ENCODE measurements at places on chromosomes 5 and 9.
A peak's percentile ranks its signal among the peaks of the same experiment; 100 is the strongest.

DNA sequence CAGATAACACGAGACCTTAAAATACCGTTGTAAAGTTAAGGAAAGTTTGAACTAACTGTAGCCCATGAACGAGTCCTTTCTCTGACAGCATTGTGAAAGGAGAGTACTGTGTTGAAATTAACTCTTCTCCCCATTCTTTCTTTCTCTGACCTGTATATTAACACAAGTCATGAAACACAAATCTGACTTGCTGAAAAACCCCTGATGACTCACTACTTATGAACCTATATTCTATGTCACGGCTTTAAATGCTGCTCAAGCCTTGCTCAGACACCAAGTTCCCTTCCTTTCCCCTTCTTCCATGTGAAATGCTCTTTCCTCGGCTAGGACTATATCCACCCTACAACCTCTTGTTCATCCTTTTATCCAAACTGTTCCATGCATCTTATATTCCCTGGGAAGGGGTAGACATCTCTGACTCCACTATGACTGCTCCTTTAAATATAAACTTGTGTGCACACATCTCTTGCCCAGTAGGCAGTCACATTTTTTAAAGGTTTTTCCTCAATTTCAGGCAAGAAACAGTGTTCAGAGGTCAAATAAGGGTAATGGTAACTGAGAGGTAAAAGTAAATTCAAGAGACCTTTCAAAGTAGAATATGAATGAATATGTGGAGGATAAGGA is 142.9 kb downstream of the NFIB start:
- DNase-seq = no peak

GRCh38 chr5:67192719-67193438 is 3.7 kb downstream of the CD180 start:
- DNase-seq = peak; percentile 83

GRCh38 chr9:37284636-37285035 is 137.9 kb upstream of the GRHPR start:
- DNase-seq = no peak

- no peak for DNase-seq
Measured at GRCh38 chr9:133408042-133408441, 9.8 kb downstream of the REXO4 start.

DNA sequence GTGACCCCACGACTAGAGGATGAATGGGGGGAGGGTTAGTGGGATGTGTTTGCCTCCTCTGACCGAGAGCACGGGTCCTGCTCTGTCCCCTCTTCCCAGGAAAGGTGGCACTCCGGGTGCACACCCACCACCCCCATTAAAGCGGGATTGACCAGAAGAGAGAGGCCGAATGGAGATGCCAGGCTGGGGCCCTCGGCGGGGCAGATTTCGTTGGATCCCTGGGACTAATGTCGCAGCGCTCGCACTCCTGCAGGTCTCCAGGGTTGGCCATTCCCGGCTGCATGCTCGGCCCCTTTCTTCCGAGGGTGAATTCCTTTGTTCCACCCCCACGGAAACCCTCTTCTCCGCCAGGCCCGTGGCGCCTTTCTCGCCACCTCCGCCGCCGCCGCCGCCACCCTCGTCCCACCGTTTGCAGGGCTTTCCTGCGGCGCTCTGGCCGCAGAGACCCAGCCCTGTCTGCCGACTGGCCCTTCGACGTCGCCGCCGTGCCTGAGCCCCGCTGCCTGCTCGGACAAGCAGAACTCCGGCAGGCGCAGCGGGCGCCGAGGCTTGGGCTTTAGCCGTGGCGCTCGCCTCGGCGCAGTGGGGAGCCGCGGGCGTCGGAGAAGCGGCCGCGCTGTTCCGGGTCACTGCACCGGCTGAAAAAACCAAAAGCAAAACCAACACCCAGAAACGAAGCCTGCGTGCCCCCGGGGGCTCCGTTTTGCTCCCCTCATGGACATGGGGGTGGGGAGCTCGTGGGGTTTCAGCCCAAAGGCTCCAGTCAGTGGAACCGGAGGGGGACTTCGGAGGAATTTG is 11.8 kb downstream of the LMX1B start:
- peak; percentile 24 for DNase-seq

- no peak for DNase-seq
Measured at GRCh38 chr9:134604834-134605233, 36.8 kb upstream of the COL5A1 start.

GRCh38 chr5:166349046-166349445 is 1942.4 kb upstream of the WWC1 start:
- DNase-seq = no peak

GRCh38 chr9:33619666-33620404 is 95.8 kb downstream of the ANKRD18B start:
- peak; percentile 53 for DNase-seq

DNA sequence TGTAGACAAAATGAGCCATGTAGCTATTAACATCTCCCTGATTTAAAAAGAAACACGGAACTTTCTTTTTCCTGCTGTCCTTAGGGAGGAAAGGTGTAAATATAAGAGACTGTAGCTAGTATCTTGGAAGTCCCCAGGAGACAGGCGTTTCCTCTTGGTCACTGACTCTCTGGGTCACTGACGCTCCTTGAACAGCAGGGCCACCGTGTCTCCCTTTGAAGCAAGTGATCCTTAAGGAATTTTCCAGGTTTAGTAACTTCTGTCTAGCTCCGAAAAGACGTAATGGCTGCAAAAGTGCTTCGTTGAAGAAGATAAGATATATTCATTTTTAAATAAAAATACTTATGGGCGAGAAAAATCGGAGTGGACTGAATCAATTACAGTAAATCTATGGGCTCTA is 745 bp upstream of the CLTA start:
- DNase-seq = peak; percentile 68

GRCh38 chr5:10480237-10480985 is 38.7 kb downstream of the ROPN1L start:
- DNase-seq = no peak

- no peak for DNase-seq
Measured at GRCh38 chr5:26329562-26330189, 708.7 kb downstream of the CDH9 start.

DNA sequence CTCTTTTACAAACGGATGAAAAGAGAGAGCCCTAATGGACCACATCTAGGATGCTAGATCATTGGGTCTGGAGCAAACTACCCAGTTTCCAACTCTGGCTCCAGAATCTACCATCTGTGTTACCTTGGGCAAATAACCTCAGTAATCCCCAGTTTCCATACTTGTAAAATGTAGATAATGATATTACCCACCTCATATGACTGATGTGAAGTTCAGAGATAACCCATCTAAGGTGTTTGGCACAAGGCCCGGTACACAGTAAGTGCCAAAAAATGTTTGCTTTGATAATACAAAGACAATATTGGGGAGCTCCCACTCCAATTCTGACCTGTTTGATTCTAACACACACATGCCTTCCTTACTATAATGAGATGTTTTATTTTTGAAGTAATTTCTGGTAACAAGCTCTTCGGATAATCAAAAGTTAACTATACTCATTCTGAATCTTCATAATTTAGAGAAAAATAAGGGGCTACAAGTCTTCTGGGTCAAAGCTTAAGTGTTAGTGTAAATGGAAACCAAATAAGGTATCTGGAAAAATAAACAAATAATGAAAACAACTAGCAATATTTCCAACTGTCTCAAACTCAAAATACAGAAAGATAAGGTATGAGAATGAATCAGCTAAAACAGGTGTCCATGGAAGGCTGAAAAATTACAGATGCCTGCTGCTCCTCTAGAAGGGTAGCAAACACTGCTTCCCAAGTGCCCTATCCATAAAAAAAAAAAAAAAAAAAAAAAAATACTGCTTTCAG is 30.4 kb downstream of the ELL2 start:
- no peak for DNase-seq

DNA sequence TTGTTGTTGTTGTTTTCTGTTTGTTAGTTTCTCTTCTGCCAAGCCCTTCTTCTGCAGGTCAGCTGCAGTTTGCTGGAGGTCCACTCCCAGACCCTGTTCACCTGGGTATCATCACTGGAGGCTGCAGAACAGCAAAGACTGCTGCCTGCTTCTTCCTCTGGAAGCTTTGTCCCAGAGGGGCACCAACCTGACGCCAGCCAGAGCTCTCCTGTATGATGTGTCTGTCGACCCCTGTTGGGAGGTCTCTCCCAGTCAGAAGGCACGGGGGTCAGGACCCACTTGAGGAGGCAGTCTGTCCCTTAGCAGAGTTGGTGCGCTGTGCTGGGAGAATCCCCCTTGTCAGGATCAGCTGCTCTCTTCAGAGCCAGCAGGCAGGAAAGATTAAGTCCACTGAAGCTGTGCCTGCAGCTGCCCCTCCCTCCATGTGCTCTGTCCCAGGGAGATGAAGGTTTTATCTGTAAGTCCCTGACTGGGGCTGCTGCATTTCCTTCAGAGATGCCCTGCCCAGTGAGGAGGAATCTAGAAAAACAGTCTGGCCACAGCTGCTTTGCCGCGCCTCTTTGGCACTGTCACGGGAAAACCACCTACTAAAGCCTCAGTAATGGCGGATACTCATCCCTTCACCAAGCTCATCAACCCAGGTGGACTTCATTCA is 299.2 kb downstream of the EDIL3 start:
- no peak for DNase-seq

DNA sequence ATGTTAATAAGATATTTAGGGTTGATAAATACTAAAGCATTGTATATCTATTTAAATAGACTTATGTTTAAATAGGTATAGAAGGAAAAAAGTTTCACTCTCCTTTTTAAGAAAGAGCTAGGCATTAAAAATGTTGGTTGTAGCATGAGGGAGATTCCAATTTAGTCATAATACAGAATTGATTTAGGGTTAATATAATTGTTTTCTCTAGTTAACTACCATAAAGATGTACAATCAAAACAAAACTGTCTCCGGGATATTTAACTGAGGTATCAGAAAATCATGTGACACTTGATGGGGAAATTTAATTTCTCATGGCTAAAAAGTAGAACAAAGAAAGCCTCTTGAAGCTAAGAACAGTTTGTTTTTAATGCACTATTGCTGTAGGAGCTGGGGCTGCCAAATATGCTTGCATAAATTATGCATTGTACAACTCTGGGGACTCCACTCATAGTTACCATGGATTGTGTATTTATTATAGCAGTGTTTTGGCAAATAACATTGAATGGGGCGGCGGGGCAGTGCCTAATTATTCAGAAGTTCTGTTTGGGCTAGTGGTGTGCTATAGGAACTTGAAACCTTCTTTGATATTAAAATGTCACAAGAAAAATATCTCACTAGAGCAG is 44.2 kb downstream of the SMC2 start:
- DNase-seq = no peak

- DNase-seq = no peak
Measured at GRCh38 chr5:41218929-41219657, 5.8 kb upstream of the C6 start.

DNA sequence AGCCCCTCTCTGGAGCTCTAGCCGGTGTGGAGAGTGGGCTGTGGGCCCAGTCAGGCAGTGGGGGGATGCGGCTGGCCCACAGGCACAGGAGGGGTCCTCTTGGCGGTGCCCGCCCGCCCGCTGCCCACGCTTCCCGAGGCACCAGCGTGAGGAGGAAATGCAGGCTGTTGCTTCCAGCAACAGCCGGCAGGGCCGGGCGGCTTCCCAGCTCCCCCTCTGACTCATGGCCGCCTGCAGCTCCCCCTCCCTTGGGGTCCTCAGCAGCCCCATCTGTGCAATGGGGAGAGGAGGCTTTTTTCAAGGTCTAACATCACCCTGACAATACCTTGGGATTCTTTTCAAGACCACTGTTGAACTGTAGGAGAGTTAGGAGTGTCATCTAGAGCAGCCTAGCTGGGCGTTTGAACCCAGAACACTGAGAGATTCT is 10.4 kb downstream of the CXXC5 start:
- DNase-seq = peak; percentile 71

DNA sequence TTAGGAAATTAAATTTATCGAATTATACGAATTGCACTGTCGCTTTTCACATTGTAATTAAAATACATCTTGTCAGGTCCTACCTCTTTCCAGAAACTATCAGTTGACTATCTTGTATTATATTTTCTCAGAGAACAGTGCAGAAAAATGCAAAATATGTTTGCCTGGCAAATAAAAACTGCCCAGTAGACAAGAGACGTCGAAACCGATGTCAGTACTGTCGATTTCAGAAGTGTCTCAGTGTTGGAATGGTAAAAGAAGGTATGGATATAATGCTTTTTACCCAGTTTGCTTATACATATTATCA is 10.8 kb downstream of the NR4A3 start:
- no peak for DNase-seq

- DNase-seq = no peak
Measured at GRCh38 chr5:143114481-143114880, 289.0 kb downstream of the NR3C1 start.

DNA sequence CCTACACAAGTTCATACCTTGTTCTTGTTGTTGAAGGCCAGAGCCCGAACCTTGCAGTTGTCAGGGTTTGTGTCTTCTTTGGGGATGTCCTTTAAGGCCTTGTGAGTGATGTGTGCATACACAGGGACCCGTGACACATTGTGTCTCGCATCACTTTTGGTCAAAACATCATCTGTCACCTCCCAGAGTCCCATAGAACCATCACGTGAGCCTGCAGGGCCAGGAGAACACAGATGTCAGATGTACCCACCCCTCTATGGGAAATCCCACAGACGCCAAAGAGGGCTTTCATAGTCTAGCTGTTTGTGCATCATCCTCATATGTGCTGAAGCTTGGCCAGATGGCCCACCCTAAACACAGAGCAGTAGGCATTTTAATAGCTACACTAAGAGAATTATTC is 28.2 kb downstream of the DCAF12 start:
- DNase-seq = no peak

DNA sequence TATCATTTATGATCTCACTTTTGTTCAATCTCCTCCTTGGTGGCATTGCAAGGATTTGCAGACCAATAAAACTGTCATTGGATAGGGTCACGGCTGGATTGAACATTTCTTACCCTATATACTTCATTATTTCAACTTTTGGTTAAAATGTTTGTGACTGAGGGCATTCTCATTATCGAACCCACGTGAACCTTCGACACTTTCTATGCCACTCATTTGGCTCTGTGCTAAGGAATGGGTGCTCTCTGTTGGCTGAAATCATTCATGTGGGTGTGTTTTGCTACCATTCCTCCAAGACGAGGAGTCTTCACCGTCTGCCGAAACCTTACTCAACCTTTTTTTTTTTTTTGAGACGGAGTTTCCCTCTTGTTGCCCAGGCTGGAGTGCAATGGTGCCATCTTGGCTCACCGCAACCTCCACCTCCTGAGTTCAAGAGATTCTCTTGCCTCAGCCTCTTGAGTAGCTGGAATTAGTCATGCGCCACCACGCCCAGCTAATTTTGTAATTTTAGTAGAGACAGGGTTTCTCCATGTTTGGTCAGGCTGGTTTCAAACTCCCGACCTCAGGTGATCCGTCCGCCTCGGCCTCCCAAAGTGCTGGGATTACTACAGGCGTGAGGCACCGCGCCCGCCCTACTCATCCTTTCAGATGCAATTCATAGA is 62.5 kb downstream of the CSNK1A1 start:
- no peak for DNase-seq

DNA sequence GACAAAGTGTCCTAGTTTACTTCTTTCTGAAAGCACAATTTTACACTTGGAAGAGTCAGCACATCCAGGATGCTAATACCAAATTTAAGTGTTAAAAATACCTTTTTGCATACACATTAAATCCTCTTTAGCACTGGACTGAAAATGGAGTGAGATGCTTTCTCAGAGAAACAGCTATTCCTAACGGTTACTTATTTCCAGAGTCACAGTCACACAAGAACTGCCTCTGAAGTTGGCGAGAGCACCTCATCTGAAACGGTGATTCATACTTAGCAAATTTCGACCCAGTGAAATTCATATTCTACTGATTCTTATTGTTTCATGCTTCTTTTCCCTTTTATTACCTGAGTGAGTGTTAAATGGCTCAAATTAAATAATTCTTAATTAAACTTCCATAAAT is 12.2 kb downstream of the CDH18 start:
- no peak for DNase-seq
